ENCODE measurements at places on chromosomes 1 and 21. TPM values are rescaled to one million over a fixed set of nuclear protein-coding genes. Genes with fewer than 3 reads are reported as not detected.

Gene SAMD11
- total RNA-seq, result not detected

Gene CFAP74
- total RNA-seq, result 0.07 TPM

Gene WNT9A
- total RNA-seq, result 0.53 TPM

Gene VHLL
- not detected for total RNA-seq

Gene OLFML3
- 11.1 TPM for total RNA-seq

Gene RGS1
- total RNA-seq, result not detected

Gene CRNN
- not detected for total RNA-seq

GRCh38 chr1:112618721-112619517 is at the start of gene ST7L:
Gene ST7L (minus strand): TSS chr1:112619141. CDS start chr1:112619113, 28 bp downstream.
- no peak for DNase-seq

GRCh38 chr1:29806646-29807319 is 570.5 kb downstream of the PTPRU start:
- no peak for DNase-seq

DNA sequence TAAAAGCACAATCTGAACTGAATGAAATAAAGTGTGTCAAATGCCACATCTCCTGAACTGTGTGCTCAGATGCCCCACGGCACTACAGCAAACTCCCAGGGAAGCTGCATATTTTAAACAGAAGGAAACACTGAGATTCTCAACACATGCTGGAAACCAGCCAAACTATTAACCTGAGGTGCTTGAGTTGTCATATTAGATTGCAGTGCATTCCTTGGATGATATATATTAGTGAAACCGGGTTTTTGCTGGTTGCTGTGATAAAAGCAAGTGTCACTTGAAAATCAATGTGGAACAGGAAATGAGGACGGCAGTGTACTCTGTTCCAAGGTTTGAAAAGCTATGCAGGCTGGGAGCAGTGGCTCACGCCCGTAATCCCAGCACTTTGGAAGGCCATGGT is 8.7 kb downstream of the SYNJ1 start:
- DNase-seq, result no peak

DNA sequence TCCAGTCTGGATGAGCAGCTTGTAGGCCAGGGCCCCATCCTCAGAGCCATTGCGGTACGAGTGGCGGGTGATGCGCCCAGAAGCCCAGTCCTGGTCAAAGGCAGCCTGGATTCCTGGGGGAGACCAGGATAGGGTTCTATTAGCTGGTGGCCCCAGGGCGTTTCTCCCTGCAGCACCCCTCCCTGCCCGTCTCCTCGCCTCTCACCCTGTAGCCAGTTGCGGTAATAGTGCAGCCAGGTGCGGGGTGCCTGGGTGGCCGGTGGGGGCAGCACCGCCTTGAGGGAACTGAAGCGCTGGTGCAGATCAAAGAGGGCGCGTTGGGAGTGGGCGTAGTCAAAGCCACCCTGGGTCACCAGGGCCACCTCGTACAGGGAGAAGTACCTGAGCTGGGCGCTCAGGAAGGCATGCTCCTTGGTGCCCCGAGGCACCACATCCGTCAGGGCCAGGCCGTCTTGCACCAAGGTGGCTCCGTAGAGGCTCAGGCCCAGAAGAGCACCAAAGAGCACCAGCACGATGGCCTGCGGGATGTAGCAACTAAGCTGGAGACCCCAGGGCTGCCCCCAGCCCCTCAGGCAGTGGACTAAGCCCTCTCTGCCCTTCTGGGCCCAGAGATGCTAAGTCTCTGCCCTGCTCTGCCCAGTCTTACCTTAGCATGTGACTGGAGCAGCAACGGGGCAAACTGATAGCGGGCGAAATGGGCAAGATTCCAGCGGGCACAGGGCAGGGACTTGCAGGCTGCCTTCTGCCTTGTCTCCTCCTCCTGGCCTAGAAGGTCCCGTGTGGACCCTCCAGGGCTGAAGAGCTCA is 15.7 kb downstream of the PTCH2 start:
- no peak for DNase-seq

DNA sequence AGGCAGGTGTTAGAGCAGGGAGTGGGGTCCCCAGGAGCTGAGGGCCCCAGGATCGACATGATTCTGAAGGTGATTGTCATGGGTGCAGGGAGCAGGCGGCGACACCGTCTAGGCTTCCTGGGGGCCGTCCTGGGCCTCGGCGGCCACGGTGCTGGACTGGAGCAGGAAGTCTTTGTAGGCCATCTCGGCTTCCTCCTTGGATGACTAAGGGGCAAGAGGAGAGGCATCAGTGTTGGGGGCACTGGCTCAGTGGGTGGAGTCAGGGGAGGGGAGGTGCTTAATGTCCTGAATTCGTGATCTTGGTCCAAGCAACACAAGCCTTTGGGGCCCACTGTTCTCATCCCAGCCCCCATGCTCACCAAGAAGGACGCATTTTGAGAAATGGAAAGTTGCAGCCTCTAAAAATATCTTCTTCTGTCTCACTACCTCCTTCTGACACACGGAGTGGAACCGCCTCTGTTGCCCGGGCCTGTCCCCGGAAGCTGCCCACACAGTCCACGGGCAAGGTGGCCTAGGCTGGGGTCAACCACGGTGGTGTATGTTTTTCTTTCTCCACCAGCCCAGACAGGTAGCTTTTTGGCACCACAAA is 8.6 kb upstream of the FCMR start:
- DNase-seq, result no peak

DNA sequence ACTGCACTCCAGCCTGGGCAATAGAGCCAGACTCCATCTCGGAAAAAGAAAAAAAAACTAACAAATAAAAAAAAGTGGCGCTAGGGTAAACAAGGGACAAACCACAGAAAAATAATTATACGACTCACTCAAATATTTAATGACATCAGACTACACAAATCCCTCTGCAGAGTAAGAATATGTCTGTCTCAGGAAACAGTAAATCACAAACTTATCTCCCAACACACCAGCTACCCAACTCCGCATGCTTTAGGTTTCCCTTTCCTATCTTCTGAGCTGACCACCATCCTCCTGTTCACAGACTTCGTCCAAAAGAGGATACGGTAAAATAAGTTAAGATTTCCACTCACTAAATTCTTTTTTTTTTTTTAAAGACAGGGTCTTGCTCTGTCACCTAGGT is 16.2 kb downstream of the WDR47 start:
- DNase-seq, result no peak

- DNase-seq, result no peak
Measured at GRCh38 chr1:221981461-221981860, 239.6 kb upstream of the DUSP10 start.

- DNase-seq, result no peak
Measured at GRCh38 chr21:26887251-26887650, 42.0 kb upstream of the ADAMTS1 start.

DNA sequence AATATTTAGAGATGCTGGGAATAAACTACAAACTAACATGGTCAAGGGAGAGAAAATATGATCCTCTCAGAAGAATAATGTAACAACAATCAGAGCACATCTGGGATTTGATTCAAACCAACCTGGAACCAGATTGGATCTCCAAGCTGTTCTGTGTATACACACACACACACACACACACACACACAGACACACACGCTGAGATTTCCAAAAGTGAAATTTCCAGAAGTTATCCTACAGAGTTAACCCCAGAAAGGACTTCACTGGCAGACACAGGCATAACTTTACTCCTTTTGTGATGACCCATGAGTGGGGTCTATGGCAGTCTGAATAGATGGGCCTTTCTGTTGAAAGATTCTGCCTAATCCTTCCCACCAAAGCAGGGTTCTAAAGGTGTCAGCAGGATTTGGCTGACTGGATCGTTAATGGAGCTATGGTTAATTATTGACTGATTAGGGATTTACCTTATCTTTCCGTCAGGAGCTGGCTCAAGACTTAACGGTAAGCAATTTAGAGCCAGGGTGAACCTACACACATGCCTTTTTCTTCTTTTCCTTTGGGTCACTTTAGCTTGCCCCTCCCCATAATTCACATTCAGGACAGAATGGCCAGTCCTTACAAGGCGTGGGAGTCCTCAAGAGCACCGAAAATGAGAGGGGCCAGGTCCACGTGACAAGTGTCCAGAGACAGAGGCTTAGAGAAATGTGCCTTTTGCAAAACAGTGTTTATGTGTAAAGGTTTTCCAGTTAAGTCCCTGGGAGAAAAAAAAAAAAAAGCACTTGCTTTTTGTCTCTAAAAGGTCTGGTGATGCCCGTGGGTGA is 10.9 kb upstream of the PROX1 start:
- DNase-seq, result no peak

GRCh38 chr1:96538111-96538641 is 183.4 kb upstream of the PTBP2 start:
- DNase-seq, result no peak

DNA sequence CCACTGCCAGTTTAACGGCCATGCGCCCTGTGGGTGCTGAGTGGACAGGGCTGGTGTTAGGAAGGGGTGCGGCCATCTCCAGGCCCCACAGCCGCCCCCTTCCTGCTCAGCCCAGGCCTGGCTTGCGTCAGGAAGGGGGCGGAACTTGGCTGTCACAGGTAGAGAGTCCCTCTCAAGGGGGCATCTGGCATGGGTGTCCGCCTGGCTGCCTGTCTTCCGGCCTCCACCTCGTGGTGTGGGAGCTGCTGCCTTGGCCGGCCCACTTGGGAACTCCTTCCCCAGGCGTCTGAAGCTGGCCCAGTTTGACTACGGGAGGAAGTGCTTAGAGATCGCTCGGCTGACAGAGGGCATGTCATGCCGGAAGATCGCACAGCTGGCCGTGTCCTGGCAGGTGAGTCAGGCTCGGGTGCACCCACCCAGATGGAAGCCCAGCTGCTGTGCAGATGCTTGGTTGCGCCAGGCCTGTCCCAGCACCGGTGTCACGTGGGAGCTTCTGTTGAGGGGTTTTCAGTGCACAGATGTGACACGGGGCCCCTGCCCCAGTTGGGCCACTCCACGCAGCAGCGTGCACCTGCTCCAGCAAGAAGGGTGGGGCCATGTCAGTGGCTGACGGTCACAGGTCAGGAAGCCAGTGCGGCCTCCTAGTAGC is 9.1 kb upstream of the ATAD3B start:
- DNase-seq, result peak; percentile 85

DNA sequence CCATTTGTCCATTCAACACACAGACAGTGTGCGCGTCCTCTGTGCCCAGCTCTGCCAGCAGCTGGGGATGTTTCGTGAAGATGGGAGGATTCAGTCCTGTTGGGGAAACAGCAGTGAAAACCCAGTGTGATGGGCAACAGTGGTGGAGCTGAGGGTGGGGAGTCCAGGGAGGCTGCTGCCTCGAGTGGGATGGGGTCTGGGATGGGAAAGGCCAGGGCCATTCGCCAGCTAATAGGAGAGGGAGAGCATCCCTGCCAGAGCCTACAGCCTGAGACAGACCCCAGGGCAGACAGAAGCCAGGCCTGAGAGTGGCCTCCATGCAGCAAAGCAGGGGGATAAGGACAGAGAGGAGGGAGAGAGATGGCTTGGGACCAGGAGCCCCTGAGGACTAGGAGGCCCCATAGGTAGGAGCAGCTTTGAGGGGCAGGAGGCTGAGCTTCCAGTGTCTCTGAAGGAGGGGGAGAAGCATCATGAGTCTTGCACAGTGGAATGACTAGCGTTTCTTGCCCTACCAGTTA is 252.6 kb downstream of the NPHP4 start:
- no peak for DNase-seq

DNA sequence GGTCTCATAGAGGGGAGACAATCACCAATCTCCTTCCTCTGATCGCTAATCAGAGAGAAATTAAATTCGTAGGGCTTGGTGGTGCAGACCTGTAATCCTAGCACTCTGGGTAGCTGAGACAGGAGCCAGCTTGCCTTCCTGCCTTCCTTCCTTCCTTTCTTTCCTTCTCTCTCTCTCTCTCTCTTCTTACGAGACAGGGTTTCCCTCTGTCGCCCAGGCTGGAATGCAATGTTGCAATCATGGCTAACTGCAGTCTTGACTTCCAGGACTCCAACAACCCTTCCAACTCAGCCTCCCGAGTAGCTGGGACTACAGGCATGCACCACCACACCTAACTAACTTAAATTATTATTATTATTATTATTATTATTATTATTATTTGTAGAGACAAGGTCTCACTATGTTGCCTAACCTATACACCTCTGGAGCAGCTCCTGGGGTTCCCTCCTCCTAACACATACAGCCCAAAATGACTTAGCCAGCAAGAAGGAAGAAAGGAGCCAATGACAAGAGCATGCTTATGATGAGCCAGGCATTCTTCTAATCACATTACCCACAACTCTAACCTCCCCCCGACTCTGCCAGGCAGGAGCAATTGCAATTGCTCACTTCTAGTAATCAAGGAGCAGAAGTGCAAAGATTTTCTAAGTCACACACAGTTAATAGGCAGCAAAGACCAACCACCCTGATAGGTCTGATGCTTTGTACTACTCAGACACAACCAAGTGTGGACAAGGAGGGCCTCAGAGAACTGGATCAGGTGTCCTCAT is 105.4 kb upstream of the F3 start:
- DNase-seq, result peak; percentile 69

GRCh38 chr1:26998429-26999300 is 5.2 kb downstream of the TRNP1 start:
- peak; percentile 88 for DNase-seq

DNA sequence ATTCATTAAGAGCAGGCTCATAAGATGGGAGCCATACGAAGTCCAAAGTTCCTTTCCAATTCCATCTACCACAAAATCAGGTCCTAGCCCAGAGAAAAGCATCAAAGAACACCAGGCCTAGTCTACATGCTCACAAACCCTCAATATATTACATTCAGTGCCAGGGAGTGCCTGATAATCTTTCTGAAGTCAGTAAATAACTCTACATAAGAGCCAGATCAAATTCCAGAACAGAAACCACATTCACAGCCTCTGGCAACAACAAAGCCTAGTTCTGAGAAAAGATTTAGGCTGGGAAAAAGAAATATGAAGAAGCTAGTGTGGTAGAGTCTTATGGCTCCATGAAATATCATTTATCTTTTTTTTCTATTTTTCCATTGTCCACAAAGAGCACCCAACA is 40.5 kb upstream of the RBBP5 start:
- no peak for DNase-seq

GRCh38 chr1:32195972-32196823 is 4.2 kb upstream of the CCDC28B start:
- DNase-seq, result no peak

DNA sequence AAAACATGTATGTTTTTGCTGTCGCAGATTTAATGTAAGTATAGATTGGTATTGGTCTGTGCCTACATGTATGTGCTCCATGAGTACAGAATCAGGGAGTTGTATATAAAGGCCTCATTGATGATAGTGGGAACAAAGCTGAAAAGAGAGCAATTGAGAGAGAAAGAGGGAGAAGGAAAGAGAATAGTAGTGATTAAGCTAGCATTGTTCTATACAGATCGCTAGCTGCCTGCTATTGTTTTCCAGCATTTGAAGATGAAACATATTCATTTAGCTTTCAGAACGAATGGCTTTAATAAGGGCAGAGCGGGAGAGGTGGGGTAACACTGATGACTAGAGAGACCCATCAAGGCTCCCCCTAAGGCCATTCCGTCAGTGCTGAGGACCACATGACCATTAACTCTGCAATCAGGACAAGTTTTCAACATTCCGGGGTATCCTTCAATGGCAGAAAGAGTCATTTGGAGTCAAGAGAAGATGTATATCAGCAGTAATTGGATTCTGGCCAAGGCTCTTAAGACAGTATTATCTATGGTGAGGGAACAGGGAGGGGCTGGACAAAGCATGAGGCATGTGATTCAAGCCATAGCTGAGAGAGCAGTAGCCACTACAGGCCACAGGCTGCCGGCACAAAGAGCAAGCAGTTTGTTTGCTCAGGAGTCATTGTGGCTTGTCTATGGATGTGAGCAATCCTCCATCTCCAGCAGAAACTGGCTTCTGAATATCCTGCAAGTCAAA is 176.5 kb downstream of the PBX1 start:
- peak; percentile 52 for DNase-seq

All from foreskin keratinocyte (primary cell).